ENCODE measurements at places on chromosomes 13 and 19.

GRCh38 chr19:34732612-34733211 is 1.3 kb upstream of the ZNF181 start:
- DNase-seq, result no peak

DNA sequence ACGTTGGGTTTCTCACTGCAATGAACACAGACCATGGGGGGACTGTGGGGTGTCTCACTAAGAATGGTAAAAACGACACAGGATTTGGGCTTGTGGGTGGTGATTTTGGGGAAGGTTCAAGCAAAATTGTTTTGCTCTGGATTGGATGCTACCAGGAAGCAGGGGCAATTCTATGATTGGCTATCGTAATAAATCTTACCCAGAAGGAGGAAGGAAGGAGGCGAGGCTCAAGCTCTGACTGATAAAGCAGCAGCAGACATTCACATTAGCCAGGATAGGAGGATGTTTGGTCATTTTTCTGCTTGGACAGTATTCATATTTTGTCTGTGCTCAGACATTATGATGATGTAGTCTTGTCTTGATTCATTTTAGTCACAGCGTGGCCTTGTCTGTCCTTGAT is 1.5 kb downstream of the ZNF576 start:
- no peak for DNase-seq

DNA sequence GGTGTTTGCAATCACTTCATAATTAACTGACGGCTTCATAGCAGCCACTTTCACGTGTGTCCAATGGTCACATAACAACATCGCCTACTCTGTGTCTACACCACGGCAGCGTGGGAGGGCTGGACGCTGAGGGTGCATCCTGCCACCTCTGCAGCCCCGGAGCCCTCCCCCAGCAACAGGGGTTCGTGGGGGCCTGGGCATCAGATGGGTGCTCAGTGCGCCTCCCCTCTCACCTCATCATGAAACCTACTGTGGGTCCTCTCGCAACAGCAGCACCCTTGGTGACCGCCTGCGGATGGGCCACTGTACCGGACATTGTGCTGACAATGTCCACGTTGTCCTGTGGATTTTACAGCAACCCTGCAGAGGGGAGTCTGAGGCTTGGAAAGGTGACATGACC is 193.5 kb downstream of the UQCRFS1 start:
- no peak for DNase-seq

DNA sequence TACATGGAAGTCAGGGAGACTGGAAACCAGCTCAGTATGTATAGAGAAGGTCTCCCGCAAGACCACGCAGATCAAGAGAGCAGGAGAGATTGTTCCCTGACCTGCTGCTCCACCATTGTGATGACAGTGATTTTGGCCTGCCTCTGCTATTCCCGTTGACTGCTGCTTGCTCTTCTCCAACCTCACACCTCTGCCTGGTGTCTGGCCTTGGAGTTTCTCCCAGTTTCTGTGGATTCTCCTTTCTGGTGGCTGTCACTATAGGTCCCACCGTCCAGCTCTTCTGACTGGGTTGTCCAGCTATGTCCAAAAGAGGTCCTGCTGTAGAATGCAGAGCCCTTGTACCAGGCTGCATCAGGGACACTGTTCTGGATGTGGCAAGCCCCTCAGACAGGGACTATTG is 171.7 kb downstream of the DNAJC15 start:
- no peak for DNase-seq

DNA sequence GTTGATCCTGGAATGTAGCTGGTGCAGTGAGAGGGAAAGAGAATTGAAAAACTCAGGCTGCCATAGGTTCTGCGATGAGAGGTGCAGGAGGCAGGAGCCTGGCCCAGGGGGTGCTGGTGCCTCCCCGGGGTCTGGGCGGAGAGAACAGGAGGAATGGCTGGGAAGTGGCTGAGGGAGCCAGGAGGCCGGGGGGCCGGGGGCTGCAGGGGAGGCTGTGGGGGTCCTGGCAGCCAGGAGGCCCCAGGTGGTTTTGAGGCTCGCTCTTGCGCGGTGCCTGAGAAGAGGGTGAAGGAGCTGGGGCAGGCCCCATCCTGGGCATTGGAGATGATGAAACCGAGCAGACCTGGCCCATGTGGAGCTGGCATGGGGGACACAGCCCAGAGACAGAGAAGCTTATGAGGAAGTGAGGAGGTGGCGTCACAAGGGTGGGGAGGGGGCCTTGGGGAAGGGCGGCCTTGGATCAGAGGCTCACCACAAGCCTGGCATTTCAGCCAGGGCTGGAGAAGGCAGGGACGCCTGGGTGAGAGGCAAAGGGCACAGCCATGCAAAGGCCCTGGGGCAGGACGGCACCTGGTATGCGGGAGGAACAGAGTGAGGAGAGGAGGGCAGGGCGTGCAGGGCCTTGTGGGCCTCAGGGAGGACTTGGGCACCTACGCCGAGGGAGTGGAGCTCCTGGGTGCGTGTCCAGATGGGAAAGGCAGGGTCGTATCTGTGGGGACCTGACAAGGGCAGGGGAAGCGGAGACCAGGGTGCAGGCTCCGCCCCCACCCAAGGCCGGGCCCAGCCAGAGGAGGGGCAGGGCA is 1.3 kb upstream of the TEKTIP1 start:
- DNase-seq, result no peak

DNA sequence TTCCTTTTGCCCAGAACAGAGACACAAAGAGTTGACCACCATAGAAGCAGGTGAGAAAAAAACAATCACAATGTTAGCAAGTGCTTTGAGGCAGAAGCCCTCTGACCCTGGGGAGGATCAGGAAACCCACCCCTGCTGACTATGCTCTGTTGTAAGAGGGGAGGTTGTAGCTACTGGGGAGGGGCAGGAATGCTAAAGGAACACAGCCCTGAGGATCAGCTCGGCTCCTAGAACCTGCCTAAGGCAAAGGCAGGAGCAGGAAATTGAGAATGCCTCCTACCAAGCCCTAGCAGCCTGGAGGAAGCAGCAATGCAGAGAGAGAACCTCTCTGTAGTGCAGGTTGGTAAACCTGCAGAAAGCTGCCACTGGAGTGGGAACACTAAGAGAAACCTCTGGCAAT is 624.0 kb upstream of the KLF12 start:
- no peak for DNase-seq

DNA sequence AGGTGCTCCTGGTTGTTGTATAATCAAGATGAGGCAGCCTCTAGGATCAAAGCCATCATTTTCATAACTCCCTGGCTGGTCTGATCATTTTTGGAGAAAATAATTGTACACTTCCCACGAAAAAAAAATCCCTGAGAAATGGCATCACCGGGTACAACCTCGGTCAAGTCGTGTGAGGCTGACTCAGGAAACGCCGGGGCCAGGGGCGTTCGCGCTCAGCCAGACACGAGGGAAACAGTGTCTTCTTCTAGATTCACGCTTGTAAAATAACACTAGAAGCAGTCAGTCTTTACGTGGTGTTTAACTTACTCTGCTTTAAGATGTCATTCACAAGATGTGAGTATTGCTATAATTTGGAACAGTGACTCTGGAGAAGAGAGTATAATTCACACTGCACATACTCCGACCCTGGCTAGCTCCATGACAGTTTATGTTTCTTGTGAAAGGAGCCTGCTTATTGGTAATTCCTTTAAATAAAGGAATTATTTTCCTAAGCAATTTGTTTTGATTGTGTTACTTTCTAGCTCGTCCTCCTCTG is 109.0 kb upstream of the SOX1 start:
- no peak for DNase-seq

- DNase-seq, result no peak
These were observed 14.1 kb downstream of the PROSER1 start for GRCh38 chr13:39023761-39024160.

All from activated CD4-positive, CD25-positive, alpha-beta regulatory T cell (primary cell).